ENCODE measurements at places on chromosomes 16 and 17.

DNA sequence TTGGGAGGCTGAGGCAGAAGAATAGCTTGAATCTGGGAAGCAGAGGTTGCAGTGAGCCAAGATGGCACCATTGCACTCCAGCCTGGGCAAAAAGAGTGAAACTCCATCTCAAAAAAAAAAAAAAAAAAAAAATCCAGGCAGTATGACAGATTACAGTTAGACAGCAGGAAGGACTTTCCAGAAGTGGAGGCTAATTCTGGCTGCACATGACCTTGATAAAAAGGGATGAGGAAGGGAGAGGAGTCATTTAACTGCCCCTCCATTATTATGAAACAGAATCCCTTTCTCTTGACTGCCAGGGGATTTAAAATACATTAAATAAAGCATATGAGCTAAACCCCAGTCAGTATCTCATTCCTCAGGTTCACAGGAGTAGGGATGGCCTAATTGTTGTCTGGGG lies 1.8 kb upstream of the ARHGAP23 start:
- DNase-seq: no peak

DNA sequence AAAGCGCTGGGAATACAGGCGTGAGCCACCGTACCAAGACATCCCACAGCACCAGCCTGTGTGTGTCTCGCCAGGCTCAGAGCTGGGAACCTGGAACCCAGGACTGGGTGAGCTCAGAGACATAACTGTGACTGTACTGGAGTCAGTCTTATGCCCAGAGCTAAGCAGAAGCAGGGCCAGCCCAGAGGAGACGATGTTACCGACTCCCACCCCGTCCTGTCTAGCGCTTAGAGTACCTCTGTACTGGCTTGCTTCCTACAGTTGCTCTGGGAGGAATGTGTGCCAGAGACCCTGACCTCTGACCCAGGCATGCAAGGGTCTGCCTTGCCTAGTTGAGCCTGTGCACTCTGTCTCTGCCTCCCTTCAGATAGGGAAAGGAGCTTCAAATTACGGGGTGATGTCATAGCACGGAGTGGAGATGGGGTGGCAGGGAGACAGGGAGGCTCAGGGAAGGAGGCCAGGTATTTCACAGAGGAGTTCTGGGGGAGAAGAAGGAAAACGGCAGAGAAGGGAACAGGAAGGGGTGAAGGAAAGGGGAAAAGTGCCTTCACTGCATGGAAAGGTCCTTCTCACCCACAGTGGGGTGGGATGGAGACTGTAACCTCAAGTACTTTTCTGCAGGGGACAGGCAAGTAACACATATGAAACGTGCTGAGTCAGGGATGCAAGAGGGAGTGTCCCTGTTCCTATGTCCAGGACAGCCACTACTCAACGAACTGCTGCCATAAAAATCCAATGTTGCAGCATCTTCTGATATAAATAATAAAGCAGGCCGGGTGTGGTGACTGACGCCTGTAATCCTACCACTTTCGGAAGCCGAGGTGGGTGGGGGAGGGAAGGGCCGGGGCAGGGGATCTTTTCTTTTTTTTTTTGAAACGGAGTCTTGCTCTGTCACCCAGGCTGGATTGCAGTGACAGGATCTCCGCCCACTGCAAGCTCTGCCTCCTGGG lies 5.8 kb upstream of the ARMC5 start:
- no peak for DNase-seq

GRCh38 chr17:27384726-27385125 lies 71.5 kb upstream of the KSR1 start:
- no peak for DNase-seq

DNA sequence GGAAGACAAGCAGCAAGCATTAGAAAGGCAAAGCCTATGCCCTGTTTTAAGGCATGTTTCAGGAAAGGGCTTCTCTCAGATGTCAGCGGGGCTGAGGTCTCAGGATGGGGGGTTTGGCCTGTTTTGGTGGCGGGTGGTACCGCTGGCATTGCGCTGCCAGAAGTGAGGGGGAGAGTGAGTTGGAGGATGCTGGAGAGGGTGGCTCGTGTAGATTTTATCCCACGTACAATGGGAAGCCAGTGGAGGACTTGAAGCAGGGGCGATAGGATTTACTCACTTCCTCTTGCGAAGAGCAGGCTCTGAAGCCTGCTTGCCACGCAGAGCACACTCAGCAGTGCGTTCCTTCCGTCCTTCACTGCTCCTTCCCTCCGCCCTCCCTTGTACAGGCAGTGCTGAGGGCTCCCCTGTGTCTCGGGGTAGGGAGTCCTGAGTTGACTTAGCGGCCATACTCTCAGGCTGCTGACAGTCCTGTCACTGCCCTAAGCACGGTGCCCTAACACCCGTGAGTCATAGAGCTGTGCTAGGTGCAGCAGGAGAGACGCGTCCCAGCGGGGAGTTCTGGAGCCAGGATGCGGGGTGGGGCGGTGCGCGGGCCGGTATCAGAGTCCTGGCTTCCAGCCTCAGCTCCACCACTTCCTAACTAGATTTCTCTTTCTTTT lies 113.1 kb downstream of the SNX29 start:
- peak; percentile 26 for DNase-seq

DNA sequence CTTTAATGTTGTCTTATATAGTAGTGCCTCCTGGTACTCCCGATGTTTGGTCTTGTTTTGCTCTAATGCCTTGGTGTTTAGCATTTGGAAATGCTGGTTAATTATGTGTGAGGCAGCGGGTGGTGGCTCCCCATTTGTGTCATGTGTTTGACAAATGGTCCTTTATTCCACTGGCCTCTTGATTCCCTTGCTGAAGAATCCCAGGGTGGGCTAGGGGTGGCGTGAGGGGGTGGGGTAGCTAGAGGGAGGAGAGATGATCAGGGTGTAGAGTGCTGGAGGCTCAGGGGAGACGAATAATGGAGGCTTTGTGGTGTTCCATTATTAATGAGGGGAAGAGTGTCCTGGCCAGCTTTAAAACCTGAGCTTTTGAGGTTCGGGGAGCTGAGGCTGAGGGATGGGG lies 5.4 kb downstream of the DYNLL2 start:
- no peak for DNase-seq

DNA sequence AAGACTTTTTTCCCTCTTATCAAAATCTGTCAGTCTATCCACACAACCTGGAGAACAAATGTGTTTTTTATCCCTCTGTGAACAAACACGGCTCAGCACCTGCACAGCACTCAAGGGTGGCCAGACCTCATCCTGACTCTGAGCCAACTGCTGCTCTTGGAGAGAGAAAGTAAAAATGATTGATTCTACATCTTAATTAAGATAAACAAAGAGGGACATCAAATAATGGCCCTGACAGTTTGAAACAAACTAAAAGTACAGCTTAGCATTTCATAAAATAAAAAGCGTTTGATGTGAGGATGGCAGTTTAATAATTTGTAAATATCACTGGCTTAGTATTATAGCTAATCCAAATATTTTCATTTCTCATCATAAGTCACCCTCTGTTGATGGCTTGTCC lies 106.2 kb downstream of the SNX11 start:
- no peak for DNase-seq

GRCh38 chr17:80992948-80993624 lies 1.4 kb downstream of the CHMP6 start:
- DNase-seq: no peak

All from CD4-positive, alpha-beta T cell treated with Interleukin-17A for 1 hour (primary cell).